ENCODE measurements at places on chromosomes 2 and 18. TPM values are rescaled to one million over a fixed set of nuclear protein-coding genes. Genes with fewer than 3 reads are reported as not detected.

GRCh38 chr2:54564439-54564838 lies 108.3 kb downstream of the SPTBN1 start:
- no peak for DNase-seq

DNA sequence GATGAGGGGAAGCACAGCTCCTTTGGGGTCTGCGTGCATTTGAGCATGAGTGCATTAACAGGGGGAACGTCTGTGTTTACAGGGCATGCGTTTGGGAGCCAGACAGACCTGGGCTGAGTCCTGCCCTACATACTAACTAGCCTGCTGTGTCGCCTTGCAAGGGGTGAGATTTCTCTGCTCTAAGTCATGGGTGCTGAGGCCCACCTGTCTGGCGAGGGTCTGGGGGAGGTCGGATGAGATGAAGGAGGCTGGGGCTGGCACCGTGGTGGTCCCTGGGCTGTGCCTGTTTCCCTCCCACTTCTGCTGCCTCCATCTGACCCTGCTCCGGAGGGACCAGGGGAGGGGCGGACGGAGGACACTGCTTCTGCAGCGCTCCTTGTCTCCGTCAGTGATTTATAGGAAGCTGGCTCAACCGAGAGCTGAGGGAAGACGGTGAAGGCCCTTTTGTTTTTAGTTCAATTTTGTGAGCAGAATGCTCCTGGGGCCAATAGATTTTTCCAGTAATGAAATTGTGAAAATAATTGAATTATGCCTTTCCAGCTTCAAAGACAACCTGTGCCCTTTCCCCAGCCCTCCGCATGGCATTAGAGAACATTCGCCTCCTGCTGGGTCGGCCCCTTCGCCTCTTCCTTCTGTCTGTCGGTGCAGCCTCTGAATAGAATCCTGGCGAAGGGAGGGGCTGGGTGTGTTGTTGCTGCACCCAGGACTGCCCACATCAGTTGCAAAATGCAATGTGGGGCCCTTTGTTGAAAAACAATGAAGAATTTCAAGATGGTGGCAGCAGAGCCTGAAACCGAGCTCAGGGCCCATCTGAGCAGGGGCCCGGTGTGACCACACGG lies 49.7 kb downstream of the RRM2 start:
- no peak for DNase-seq

DNA sequence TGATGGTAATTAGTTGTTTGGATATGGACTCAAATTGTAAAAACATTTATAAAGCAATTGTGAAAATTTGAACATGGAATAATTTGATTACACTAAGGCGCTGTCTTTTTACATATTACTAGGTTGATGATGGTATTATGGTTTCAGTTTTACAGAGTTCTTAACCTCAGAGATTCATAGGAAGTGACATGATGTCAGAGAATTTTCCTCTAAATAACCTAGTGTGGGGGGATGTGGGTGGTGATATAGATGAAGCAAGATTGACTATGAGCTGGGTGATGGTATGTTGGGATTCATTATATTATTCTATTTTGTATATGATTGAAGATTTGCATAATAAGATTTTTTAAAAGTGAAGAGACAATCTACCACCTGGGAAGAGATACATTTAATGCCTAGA lies 45.9 kb upstream of the ATP5MC3 start:
- no peak for DNase-seq

DNA sequence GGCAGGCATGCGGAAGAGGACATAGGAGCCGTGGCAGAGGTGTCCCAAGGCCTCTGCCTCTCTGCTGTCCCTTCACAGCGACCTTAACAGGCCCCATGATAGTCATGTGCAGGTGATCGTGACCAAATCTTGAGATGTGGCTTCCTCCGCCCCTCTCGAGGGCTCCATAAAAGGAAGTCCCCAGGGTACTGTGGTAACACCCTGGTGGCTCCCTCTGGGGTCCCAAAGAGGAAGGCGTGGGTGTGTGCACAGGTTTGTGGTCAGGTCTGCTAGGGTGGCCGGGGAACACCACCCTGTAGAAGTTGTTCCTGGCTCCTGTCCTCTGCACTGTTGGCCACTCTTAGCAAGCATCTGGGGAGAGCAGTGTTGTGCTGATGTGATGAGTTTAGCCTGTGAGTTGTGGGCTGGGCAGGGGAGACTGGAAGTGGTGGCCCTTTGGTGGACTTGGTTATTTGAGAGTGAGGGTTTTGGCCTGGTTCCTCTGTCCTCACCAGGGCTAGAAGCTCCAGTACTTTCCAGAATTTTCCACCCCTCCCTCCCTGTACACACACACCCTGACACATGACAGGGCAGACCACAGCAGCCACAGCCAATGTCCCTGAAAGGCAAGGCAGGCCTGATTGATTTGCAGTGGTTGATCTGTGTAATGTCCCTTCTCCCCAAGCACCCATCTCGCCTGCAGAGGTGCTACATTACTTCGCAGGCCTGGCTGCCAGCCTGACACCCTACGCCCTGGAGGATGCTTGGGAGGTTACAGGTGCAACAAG lies 68.9 kb upstream of the BOD1L2 start:
- DNase-seq = no peak

- DNase-seq = no peak
Observed at GRCh38 chr18:44969214-44969795, 288.6 kb downstream of the SETBP1 start.

The MRPL53 gene
- polyA plus RNA-seq = 120 TPM
